ENCODE measurements at places on chromosomes 4 and X.
A peak's percentile ranks its signal among the peaks of the same experiment; 100 is the strongest.

DNA sequence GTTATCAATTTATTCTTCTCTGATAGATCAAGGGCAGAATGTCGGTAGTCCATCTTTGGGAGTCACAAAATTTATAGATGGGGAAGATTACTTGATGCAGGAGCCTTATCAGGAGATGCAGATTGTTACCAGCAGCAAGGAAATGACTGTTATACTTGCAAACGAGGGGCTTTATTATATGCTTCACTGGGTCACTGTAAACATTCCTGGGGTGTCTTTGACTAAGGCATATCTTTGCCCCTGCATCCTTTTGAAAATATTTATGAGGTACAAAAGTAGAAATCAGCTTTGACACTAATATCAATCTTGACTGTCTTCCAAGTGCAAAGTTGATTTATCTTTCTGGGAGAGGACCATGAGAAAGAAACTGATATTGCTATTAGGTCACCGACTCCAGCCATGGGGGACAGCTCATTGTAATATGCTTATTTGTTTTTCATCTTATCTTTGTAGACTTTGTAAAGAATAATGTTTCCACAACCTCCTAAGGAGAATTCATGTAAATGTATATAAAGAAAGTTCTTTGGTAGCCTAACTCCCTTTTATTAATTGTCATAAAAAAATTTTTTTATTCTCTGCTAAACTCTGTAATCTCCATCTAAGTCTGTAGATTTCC is 177.3 kb upstream of the EMCN start:
- DNase-seq = no peak

DNA sequence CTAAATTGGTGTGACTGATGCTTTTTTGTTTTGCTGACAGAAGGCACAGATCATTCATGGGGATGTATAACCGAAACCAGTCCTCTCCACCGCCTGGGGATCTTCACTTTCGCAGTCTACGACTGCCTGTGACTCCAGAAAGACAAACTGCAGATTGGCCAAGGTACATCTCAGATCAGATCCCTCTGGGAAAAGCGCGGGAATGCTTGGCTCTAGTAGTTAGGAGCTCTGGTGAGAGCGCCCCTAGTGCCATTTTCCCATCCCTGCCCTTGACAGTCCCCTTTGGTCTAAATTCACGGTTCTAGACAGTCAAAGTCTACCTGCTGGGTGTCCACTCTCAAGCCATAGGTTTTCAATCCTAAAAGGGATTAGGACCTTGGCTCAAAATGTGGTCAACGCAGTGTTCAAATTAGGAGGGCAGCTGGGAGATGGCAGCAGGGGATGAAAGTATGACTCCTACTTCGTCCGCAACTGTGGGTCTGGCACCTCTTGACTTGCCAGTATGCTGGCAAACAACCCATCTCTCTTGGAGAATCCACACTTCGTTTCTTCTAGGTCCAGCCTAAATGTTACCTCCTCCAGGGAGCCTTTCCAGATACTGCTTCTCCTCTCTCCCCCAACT is 6.9 kb upstream of the HAND2 start:
- DNase-seq = peak; percentile 94

GRCh38 chr4:53089936-53090729 is 228.0 kb downstream of the RASL11B start:
- no peak for DNase-seq

DNA sequence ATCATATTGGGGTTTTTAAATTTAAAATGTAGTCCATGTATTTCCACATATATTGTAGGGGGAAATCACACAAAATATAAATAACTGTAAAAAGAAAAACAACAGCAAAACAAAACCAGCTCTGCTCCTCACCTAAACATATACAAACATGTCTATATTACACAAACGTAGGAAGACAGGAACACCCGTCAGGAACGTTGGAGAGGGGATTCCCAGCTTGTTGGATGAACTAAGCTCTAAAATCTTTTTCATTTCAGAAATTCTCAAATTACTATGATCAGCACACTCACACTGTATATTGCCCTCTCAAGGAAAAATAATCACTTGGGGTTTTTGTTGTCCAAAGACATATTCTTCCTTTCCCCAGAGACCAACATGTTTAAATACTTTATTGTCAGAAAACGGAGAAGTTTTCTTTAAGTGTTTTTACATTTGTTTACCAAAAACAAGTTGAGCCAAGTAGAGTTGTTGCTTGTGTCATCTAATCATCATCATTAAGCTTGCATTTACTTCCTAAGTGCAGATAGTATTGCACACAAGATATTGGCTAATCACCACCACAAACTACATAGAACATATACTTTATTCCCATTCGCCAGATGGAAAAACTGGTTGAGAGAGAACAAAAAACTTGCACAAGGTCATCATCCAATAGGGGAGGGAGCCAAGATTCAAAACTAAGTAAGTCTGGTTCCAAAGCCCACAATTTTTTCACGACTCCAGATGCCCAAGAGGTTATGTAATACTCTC is 2.4 kb upstream of the TLR10 start:
- DNase-seq = no peak

DNA sequence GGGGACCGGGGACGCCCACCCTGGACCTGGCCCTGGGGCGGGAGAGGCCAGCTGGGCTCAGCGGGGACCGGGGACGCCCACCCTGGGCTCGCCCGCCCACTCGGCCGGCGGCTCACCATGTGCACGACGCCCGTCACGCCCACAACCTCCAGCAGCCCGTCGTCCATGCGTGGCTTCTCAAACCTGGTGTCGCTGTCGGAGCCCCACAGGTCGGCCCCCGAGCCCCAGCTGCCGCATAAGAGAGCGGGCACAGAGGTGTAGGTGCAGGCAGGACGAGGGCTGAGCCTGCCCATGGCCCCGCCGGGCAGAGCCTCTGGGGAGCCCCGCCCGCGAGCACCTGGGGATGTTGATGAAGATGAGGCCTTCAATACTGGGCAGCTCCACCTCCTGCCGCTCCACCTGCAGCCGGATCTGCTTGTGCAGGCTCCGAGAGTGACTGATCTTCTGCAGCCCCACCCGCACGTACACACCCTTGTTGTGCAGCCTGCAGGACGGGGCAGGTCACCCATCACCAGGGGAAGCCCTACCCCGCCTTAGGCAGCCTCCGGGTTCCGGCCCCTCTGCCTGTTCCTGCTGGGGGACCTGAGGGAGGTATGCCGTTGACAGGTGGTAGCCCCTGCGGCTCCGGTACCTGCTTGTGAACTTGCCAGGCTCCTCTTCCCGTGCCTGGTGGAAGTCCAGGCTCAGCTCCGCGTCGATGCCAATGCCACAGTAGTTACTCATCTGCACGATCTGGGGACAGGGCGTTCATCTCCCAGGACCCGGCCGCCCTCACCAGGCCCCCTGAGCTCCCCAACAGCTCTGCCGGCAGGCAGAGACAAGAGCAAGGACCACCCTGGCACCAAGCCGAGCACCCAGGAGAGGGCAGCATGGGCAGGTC is 11.8 kb downstream of the DGKQ start:
- DNase-seq = no peak

GRCh38 chr4:2060611-2061185 is 1.6 kb downstream of the NAT8L start:
- DNase-seq = peak; percentile 15

DNA sequence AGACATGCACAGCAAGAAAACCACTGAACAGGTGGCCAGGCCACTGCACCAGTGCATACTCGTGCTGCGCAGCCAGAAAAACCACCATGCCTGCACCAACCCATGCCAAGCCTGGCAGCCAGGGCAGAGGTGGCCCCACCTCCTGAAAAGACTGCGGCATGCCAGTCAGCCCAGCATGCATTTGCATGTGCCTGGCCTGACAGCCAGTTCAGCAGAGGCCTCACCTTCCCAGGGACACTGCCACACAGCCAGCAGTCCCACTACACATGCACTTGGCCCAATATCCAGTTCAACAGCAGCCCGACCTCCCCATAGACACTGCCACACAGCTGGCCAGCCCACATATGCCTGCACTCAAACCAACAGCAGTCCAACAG is 43.5 kb upstream of the DDX60 start:
- DNase-seq = no peak

GRCh38 chr4:28451346-28451745 is 1590.7 kb downstream of the STIM2 start:
- no peak for DNase-seq

All from BE2C (cell line).